ENCODE measurements at places on chromosomes 2 and 18. TPM values are rescaled to one million over a fixed set of nuclear protein-coding genes. Genes with fewer than 3 reads are reported as not detected.

Gene ASPRV1
- total RNA-seq = 0.98 TPM

Gene LHCGR
- not detected for total RNA-seq

Gene OSBPL6
- total RNA-seq = 3.5 TPM

Gene PAX3
- total RNA-seq = not detected

Gene TFPI
- 204 TPM for total RNA-seq

Gene HNMT
- 55.2 TPM for total RNA-seq

Gene EPHA4
- 0.84 TPM for total RNA-seq

Gene DNAJC5G
- total RNA-seq = not detected

- H3K4me3 ChIP-seq = no peak overlapping the region
- DNase-seq = no peak
- no peaks in the 10 kb centered on the region for H3K4me1 ChIP-seq
- H3K27me3 ChIP-seq = no peaks in the 10 kb centered on the region
Measured at GRCh38 chr2:33373986-33374385, 102.5 kb upstream of the RASGRP3 start.

DNA sequence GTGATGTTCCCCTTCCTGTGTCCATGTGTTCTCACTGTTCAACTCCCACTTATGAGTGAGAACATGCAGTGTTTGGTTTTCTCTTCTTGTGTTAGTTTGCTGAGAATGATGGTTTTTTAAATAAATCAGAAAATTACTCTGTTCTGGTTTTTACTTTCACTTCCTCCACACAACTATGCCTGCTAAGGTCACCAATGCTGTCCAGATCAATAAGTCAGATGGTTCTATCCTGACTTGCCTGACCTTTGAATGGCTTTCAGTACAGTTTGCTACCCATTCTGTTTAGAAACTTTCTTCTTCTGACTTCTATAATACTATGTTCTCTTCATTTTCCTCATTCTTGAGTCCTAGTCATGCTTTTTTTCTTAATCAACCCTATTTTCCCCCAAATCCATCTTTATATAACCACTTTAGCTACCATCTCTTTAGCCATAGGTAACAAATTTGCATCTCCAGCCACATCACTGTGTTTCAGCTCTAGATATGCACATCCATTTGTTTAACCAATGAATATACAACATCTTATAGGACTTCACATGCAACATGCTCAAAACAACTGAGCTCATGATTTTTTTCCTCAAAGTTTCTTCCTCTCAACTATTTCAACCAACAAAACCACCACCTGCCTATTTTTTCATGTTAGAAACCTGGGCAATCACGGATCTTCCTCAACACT lies 58.8 kb upstream of the SLC38A11 start:
- no peak overlapping the region for H3K4me3 ChIP-seq
- no peak overlapping the region for H3K27ac ChIP-seq
- H3K27me3 ChIP-seq = no peaks in the 10 kb centered on the region
- no peak for DNase-seq

- no peak overlapping the region for H3K27ac ChIP-seq
- no peaks in the 10 kb centered on the region for H3K4me1 ChIP-seq
- no peaks in the 10 kb centered on the region for H3K27me3 ChIP-seq
Measured at GRCh38 chr2:225691711-225692110, 292.2 kb downstream of the NYAP2 start.

DNA sequence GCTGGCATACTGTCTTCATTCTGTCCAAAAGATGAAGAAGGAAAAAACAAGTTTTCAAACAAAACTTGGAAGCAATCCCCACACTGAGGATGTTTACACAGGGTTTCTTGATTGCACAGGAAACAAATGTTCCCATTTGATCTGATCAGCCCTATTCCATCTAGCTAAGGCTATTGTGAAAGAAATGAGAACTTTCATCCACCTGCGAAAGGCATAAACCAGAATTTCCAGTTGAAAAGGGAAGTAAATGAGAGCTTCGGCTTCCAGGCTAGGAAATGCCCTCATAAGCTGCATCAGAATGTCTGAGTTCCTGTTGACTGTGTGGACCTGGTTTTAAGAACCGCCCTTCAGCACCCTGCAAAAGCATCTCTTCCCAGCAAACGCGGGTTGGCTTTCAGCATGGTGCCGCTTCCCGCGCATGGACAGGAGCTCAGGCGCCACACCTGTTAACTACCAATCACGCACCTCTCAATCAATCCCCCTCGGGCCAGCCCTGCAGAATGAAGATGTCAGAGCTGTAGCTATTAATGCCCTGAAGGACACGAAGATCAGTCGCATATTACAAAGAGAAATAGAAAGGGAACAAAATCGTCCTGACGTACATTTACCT lies 850.4 kb downstream of the GALR1 start:
- no peaks in the 10 kb centered on the region for H3K36me3 ChIP-seq
- H3K27ac ChIP-seq = no peak overlapping the region
- H3K27me3 ChIP-seq = no peaks in the 10 kb centered on the region
- H3K4me1 ChIP-seq = no peaks in the 10 kb centered on the region
- H3K4me3 ChIP-seq = no peak overlapping the region

- H3K4me1 ChIP-seq = no peaks in the 10 kb centered on the region
- no peak overlapping the region for H3K27ac ChIP-seq
- no peaks in the 10 kb centered on the region for H3K27me3 ChIP-seq
- DNase-seq = no peak
- no peaks in the 10 kb centered on the region for H3K36me3 ChIP-seq
Measured at GRCh38 chr18:11066038-11066437, 83.3 kb downstream of the PIEZO2 start.

DNA sequence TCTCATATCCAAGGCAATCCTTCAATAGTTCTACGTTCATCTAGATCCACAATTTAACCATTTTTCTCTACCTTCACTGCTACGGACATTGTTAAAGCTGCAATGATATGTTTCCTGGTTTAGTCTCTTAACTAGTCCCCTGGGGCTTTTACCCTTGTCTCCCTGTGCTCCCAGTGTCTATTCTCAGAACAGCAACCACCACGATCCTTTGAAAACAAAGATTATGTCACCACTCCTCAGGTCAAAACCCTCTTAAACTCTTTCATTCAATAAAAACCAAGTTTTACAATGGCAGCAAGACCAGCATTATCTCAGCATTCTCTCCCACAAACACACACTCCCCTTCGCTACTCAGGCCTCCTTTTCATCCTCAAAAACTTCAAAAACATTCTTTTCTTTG lies 298.2 kb upstream of the CHST9 start:
- H3K4me1 ChIP-seq = no peaks in the 10 kb centered on the region
- no peak for DNase-seq
- H3K4me3 ChIP-seq = no peak overlapping the region
- no peaks in the 10 kb centered on the region for H3K36me3 ChIP-seq
- H3K27ac ChIP-seq = no peak overlapping the region

DNA sequence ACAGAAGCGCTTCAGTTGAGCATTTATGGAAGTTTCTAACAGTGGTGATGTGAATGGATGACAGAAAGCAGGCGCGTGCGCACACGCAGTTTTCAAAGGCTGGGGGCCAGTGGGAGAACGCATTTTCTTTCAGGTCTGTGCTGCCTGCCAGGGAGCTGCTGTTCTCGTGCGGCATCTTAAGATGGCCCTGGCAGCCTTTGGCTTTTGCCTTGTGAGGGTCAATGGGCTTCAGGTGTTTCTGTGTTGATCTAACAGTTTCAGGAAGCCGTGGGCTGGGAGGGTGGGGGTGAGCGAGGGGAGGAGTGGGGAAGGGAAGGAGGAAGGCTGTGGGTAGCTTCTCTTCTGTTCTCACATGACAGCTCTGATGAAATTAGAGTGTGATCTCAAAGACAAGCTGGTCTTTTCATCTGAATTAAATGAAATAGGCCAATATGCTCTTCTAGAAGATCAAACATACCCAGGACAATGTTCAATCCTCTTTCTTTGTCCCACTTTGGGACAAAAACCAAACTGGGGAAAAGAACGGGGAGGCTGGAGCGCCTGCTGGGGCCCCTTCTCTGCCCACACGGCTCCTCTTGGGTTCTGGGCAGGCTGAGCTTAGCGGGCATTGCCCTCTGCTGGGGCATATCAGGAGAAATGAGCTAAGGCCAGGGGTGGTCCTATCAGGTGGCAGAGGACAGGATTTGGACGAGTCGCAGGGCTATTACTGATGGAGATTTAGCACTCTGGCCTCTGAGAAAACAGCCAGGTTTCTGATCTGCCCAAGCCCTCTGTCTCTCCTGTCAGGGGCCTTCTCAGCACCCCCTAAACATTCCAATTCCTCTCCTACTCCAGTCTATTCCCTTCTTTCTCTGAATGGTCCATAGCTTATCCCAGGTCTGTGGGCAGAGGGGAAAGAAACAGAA lies 126.2 kb upstream of the LGALSL start:
- H3K27ac ChIP-seq = no peak overlapping the region
- peak; percentile 47 for DNase-seq
- H3K4me3 ChIP-seq = no peak overlapping the region

- DNase-seq = no peak
- no peaks in the 10 kb centered on the region for H3K36me3 ChIP-seq
- no peak overlapping the region for H3K27ac ChIP-seq
Measured at GRCh38 chr2:175490360-175490791, 308.9 kb upstream of the ATP5MC3 start.

DNA sequence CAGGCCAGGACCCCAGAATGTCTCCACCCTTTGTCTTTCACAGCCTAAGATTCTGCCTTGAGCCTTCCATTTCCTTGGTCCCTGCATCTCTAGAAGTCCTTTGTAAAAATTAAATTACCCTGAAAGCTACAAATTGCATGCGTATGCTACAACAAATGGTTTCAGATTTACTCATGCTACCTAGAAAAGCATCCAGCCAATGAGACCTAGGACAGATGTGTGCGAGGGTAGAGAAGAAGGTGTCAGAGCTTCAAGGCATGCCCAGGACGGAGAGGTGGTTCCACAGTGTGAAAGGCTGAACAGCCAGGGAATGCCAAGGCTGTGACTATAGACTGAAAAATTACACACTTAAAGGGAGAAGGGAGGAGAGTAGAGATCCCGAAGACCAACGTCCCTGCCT lies 40.2 kb downstream of the CCBE1 start:
- H3K36me3 ChIP-seq = no peaks in the 10 kb centered on the region
- no peak overlapping the region for H3K4me3 ChIP-seq
- H3K4me1 ChIP-seq = no peaks in the 10 kb centered on the region
- no peak overlapping the region for H3K27ac ChIP-seq

DNA sequence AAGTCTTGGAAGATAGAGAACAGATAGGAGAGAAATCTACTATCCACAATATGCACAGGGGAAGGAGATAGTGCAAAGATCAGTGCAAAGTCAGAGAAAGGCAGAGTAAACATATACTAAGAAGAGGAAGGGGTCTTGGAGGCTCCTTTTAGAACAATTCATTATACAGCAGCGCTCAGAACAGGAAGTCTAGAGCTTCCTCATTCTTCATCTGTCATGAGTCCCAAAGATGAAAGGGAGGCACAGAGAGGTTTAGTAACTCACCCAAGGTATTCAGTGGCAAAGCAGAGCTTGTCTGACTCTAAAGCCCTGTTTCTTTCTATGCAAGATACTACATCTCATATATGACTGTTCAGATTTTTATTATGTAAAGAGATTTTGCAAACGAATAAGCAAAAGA lies 1.4 kb downstream of the SP110 start:
- DNase-seq = no peak
- no peak overlapping the region for H3K27ac ChIP-seq
- H3K36me3 ChIP-seq = no peaks in the 10 kb centered on the region
- peaks cover 9% of the 10 kb centered on the region for H3K4me1 ChIP-seq

DNA sequence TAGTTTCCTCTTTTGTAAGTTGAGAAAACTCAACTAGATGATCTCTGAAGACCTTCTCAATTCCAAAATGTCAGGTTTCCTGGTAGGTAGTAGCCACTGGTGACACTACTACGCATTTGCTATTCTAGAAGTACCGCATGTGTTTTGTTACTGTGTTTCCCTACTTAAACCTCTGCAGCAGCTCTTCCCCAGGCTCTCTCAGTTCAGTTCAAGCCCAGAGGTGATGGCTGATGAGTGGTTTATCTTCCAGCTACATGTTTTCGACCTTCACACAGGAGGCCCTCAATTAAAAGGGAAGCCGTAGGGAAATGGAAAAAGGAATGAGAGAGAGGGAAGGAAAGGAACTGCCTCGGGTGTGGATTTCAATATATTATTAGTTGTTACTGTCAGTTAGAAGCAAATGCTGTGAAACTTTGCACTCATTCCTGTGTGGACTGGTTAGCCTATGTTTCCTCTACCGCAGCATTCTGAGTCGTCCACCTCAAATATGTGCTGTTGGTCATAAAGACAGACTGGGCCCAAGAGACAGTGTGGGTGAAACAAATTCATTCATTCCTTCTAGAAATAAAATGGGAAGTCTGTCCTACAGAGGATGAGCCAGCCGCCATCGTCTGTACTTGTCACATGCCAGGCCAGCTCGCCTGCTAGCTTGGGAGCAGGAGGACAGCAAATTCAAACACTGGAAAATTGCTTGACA lies 455.2 kb upstream of the RAB12 start:
- H3K4me3 ChIP-seq = no peak overlapping the region
- H3K36me3 ChIP-seq = no peaks in the 10 kb centered on the region
- no peak for DNase-seq
- no peaks in the 10 kb centered on the region for H3K27me3 ChIP-seq

DNA sequence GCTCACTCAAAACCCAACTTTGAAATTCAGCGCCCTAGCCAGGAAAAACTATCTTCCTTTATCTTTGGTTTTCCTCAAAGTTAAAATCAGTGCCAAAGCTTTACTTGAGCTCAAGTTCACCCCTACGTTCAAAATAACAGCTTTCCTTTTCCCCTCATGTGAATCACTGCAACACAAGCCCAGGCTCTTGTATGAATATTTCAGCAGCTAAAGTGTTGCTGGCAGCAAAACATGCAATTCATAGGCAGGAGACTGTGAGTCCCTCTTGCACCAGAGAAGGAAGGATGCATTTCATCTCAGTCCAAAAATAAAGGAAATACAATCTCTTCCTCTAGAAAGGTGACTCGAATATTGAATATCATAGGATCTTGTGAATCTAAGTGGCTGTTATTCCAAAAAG lies 461.3 kb upstream of the SOX11 start:
- no peaks in the 10 kb centered on the region for H3K4me1 ChIP-seq
- H3K27ac ChIP-seq = no peak overlapping the region
- no peak for DNase-seq
- H3K36me3 ChIP-seq = no peaks in the 10 kb centered on the region
- no peak overlapping the region for H3K4me3 ChIP-seq

DNA sequence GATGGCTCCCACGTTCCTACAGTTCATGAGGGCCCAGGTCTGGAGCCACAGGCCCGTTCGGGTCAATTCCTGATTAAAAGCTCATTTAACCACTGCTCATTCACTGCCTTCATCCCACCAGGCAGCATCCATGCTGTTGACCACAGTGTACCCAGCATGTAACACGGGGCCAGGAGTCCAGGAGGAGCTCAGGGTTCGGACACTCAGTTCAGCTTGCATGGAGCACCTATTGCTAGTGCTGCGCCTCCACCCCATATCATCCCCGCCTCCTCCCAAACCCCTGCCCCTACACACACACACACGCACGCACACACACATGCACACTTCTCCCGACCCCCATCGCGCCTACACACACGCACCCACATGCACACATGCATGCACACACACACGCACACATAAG lies 72.9 kb upstream of the SNTG2 start:
- no peak overlapping the region for H3K27ac ChIP-seq
- DNase-seq = no peak
- no peak overlapping the region for H3K4me3 ChIP-seq
- no peaks in the 10 kb centered on the region for H3K27me3 ChIP-seq

- H3K4me1 ChIP-seq = no peaks in the 10 kb centered on the region
- no peaks in the 10 kb centered on the region for H3K36me3 ChIP-seq
- no peak overlapping the region for H3K4me3 ChIP-seq
- no peak overlapping the region for H3K27ac ChIP-seq
Measured at GRCh38 chr2:169462896-169463695, 16.2 kb upstream of the BBS5 start.
